ENCODE measurements at places on chromosomes 5 and 9. TPM values are rescaled to one million over a fixed set of nuclear protein-coding genes. Genes with fewer than 3 reads are reported as not detected.
A peak's percentile ranks its signal among the peaks of the same experiment; 100 is the strongest.

Gene NHP2
- total RNA-seq = 74.7 TPM

Gene RNF183
- not detected for total RNA-seq

Gene CDH9
- not detected for total RNA-seq

DNA sequence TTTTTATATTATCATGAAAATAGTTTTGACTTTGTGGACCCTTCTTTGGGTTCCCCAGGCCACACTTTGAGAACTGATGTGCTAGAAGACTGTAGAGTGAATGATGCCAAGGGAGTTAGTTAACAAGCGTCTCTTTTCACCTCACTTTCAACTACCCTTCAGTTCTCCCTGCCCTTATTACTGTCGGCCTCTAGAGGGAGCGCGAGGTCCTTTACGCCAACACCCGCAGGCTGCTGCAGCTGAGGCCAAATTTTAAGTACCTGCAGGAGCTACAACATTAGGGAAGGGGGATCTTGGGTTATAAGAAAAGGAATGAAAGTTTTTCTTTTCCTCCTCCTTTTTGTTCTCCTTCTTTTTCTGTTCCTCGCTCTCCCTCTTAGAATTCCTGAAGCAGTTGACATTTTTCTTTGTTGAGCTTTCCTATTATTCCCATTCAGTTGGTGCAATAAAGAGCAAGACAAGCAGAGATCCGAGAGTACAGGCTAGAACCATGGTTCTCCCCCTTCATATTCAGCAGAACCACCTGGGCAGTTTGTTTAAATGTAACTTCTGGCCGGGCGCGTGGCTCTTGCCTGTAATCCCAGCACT is 84.0 kb downstream of the ZFAND5 start:
- peak; percentile 66 for DNase-seq

DNA sequence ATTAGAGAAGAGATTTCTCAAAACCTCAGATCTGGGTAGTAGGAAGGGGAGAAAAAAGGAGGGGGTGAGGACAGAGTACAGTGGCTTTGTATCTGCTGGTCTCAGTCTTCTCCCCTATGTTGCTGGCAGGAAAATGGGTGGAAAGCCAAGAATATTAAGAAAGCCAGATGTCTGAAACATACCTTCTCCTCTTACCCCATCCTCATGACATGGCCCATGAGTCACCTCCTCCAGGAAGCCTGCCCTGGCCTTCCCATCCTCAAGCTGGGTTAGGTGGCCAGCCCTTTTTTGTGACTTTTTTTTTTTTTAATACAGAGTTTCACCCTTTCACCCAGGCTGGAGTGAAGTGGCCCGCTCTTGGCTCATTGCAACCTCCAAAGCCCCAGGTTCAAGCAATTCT is 61.8 kb downstream of the ABCA1 start:
- no peak for DNase-seq

- no peak for DNase-seq
These were observed 15.8 kb upstream of the NTNG2 start for GRCh38 chr9:132146039-132146438.

GRCh38 chr5:93941897-93942296 is 200.5 kb upstream of the POU5F2 start:
- no peak for DNase-seq

All from heart right ventricle (tissue), 16 donors.